ENCODE measurements at places on chromosomes 2 and 18.

DNA sequence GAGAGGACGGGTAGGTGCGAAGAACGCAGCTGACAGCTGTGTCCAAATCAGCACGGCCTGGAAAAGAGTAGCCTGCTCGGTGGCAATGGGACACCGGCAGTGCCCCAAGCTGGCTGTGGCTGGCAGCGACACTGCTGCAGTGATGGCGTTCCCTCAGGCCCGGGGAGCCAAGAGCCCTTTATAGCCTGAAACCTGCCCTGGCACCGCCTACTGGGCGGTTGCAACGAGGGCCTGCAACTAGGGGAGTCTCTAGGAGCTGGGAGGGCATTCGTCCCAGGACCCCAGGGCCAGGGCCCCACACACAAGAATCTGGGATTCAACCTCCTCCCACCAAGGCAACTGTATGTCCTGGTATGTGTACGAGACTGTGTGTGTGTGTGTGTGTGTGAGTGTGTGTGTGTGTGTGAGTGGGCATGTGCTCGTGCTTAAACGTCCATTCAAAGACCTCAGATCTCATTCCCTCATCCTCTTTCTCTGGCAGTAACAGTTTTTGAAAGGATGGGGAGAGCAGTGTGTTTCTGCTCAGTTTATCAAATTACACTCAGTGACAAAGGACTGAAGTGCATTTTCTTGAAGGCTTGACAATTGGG is 6.8 kb upstream of the CYP26B1 start:
- no peak for DNase-seq

DNA sequence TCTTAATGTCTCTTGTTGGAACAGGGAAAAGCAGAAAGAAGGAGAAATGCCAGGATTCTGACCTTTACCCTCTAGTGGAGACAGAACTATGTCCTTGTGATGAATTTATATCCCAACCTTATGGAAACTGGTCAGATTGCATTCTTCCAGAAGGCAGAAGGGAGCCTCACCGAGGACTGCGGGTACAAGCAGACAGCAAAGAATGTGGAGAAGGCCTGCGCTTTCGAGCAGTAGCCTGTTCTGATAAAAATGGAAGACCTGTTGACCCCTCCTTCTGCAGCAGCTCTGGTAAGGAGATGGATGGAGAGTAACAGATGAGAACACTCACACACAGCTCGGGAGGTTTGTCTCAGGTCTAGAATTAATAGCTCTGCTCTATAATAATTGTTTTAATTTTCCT is 552.7 kb upstream of the HNMT start:
- no peak for DNase-seq

DNA sequence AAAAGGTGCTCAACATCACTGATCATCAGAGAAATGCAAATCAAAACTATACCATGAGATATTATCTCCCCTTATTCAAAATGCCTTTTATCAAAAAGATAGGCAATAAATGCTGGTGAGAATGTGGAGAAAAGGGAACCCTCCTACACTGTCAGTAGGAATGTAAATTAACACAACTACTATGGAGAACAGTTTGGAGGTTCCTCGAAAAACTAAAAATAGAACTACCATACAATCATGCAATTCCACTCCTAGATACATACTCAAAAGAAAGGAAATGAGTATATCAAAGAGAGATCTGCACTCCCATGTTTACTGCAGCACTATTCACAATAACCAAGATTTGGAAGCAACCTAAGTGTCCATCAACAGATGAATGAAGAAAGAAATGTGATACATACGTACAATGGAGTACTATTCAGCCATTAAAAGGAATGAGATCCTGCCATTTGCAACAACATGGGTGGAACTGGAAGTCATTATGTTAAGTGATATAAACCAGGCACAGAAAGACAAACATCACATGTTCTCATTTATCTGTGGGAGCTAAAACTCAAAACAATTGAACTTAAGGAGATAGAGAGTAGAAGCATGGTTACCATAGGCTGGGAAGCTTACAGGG is 63.8 kb downstream of the MAP4K3 start:
- DNase-seq: no peak

GRCh38 chr2:28684142-28684858 is 67.3 kb upstream of the PPP1CB start:
- no peak for DNase-seq

DNA sequence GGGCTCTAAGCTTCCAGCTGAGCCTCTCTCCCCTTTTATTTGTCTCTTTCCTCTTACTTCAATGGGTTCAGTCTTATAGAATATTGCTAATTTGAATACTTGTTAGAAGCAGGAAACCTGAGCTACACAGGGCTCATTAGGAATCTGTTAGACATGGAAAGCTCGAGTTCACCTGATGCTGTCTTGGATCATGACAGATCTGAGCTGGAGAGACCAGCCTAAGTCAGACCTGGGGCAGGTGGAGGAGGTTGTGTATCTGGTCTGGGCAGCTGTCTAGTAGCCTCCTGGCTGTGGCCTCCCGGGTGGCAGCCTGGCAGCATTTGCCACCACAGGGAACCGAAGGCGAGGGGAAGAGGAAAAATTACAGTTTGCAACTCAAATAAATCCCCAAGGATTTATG is 185.9 kb downstream of the ICOS start:
- DNase-seq: no peak

- no peak for DNase-seq
Observed at GRCh38 chr18:13003466-13003896, 12.3 kb downstream of the CEP192 start.

DNA sequence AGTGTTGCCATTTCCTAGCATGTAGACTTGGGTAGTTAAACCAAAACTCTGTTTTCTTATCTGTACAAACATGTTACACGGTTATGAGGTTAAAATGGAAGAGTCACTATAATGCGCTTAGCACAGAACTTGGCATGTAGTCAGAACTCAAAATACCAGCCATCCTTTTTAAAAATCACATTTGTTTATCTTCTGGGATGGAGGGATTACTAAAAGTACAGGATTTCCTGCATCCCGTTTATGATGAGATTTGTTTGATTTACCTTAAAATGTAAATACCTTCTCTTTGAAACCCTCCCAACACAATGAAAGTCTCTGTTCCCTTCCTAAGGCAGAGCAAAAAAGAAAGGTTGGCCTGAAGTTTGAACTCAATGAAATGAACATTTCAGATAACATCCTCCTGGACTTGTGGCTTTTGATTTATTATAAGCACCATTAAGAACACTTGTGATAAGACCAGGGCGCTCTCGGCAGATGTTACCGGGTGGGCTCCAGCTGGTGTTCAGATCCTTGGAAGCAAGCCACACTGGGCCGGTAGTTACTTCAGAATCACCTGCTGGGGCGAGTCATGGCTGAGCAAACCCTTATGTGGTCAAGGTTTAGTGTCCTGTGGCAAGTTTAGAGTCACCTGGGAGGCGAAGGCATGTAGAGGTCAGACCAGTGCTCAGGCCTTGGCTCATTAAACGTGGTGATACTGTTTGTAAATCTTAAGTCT is 105.7 kb downstream of the MGAT5 start:
- DNase-seq: peak; percentile 16

- DNase-seq: no peak
Observed at GRCh38 chr2:121884511-121884921, 129.1 kb downstream of the TSN start.

- DNase-seq: no peak
Observed at GRCh38 chr2:198441246-198441645, 636.9 kb downstream of the PLCL1 start.

DNA sequence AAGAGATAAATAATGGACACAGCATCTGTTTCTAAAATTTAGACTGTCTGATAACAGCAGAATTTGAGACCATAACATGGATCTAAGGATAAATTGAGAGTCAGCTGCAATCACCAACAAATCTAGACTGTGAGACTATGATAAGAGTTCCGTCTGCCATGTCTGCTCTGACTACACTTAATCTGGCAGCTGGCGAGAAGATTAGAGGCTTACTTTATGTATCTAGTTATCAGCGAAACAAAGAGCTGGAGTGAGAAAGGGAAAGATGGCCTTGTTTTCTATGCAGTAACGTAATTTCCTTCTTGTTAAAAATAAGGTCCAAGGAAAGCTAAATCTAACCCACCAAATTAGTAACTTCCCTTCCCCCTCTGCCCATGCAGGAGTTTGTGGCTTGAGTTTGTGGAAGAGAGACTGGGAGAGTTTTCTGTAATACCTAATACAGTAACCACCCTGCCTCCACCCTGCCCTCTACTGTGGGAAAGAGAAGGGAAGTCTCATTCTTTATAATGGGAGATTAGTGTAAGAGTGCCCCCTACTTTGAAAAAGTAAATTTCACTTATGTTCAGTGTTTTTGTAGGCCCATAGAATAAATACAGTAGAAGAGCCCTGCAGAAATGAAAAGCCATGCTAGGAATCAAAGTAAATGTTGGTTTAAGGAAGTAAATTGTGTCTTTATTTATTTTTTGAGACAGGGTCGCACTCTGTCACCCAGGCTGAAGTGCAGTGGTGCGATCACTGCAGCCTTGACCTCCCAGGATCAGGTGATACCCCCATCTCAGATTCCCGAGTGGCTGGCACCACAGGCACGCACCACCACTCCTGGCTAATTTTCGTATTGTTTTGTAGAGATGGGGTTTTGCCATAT is 27.5 kb downstream of the EML4 start:
- DNase-seq: no peak

DNA sequence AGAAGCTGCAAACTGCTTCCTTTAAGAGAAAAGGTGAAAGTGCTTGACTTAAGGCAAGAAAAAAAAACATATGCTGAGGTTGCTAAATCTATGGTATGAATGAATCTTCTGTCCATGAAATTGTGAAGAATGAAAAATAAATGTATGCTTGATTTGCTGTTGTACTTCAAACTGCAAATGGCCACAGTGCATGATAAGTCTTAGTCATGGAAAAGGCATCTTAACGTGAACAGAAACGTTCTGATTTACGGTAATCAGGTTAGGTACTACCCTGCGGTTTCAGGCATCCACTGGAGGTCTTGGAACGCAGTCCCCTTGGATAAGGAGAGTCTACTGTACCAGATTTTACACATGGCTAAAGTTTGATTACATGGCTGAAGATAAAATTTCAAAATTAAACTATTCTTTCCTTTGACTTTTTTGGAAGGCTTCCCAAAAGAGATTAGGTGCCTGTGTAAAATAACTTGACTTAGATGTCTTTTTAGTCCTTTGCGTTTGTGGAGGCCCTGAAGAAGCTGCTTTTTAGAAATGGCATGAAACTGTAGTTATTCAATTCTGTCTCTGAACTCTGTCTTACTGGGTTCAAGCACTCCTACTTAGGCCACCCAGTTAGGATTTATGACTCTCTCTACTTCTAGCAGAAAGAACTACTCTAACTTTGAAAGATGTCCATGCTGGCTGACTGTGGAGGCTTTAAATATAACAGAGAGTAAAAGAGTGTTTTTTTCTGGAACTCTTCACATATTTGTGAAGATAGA is 35.9 kb upstream of the SCN9A start:
- no peak for DNase-seq

- peak; percentile 36 for DNase-seq
Observed at GRCh38 chr18:26655525-26656430, 107.4 kb upstream of the KCTD1 start.

DNA sequence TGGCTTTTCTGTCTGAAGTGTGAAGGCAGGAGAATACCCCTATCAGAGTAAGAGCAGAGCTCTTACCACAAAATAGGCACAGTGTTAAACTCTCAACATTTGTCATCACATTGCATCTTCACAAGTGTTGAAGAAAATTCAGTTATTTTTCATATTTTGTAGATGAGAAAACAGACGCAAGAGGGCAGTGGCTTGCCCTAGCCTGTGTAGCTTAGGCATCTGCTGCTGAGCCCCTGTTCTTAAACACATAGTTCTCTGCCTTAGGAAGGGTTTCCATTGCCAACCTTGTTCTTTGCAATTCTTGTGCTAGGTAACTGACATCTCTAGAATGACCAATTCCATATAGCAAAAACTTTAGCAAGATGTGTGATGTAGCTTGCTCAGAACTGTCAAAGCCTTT is 112.7 kb upstream of the RMDN2 start:
- DNase-seq: no peak

DNA sequence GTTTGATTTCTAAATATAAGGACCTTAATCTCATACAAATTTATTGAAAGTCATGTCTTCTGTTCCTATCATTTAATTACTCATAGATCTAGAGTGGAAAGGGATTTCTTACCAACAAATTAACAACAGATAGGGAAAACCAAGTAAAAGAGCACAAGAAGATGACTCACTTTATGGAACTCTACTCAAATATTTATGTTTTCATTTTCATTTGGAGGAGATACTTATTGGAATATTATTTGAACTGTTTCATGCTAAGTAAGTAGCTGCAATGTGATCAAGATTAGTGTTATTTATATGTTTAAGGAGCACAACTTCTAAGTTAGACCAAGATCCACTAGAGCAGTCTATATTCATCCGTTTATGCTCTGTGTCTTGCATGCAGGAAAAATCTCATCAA is 1.3 kb downstream of the NT5C1B start:
- no peak for DNase-seq
